Stimulated activated CD8-positive, alpha-beta memory T cell treated with anti-CD3 and anti-CD28 coated beads, Interleukin-7, amount 100 ng/mL, for 48 hours (primary cell): ENCODE measurements at places on chromosomes 16 and 17.

- no peak for DNase-seq
Observed at GRCh38 chr16:9225527-9226316, 134.3 kb downstream of the HAPSTR1 start.

DNA sequence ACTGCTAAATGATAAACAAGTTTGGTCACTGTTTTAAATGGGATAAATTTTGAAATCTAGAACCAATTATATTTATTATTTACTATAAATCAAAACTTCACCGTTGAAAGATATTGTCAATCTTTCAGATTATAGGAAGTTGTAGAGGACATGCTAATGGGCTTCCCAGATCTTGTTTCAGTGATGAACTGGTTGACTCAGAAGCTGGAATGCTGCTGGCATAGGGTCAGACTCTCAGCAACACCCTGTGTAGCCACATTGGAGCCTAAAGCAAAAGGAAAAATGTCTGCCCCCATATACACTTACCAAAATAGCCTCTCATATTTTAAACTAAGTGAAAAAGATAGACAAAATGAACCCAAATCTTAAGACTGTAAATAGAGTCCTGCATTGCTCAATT, 916.9 kb upstream of the SOX9 start:
- DNase-seq = no peak

- no peak for DNase-seq
Observed at GRCh38 chr16:85833219-85833920, 33.9 kb downstream of the COX4I1 start.

DNA sequence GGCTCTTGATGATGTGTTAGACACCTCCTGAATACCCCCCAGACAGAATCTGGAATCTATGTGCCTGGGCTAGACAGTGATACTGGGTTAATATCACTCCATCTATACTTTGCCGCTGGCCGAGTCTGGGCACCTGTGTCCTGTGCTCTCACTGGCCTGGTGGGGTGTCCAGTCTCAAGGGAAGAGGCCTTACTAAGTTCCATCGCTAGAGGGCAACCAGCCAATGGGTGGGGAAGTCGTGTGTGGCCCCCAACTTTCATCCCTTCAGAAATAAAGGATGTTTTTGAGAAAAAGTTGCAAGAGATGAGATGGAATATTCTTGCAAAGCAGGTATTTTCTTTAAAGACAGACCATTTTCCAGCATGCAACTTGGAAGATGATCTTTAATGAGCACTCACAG, 1.6 kb upstream of the GLP2R start:
- DNase-seq = no peak

DNA sequence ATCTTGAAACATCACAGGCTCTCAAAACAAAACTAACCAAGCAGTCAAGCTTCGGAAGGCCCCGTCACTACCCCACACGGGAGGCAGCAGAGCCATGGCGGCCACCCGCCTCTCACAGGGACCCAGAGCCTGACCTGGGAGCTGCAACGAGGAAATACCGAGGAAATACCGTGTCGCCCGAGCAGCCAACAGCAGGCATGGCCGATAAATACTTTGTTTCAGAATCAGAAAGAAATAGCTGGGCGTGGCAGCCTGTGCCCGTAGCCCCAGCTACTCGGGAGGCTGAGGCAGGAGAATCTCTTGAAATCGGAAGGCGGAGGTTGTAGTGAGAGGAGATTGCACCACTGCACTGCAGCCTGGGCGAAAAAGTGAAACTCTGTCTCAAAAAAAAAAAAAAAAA, 6.9 kb downstream of the LMF1 start:
- DNase-seq = no peak

DNA sequence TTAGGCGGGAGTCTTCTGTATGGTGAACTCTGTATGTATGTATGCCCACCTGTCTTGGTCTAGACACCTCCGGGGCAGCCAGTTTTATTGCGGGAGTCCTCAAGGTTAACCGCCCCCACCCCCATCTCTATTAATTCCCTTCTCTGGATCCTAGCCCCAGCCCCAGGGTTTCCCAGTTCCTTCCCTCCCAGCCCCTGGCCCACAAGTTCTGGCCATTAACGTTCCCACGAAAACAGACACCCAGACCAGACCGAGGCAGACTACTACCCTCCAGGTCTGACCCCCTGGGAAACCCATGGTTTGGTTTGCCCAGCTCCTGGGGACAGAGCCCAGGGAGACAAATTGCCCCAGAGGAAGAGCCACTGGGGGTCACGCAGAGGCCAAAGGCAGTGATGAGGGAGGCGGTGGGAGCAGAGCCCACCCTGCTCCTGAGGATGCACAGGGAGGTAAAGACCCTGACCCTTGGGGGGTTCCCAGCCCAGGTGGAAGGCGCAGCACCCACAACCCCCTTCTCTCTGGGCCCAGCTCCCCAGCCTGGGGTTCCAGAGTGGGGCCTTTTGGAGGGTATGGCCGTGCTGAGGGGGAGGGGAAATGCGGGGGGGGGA, 8.5 kb downstream of the TBKBP1 start:
- no peak for DNase-seq

DNA sequence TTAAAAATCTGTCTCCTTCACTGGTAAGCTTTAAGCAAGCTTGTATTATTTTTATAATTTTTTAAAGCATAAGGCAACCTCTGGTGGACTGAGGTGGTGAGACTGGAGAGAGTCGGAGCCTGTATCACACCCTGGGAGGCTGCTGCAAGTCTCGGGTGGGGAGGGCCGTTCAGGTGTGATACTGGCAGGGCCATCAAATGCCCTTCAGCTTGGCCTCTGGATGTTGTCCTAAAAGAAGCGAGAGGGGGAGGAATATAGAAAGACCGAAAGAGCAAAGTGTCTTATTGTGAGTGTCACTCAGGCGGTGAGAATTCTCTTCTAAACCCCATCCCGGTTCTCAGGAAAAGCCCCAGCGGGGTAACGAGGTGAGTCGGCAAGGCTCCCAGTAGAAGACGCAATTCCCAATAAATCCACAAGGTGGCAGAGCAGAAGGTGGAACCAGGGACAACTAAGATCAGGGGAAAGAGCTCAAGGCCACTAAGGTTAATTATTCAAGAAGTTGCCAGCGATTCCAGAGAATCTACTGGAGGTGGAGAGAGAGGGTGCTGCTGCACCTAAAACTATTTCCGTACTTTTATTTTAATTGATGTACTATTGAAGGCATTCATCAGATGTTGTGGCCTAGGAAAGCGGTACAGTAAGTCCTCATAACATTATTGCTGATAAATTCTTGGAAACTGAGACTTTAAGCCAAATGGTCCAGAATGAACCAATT, 14.1 kb downstream of the C17orf67 start:
- peak; percentile 30 for DNase-seq

- no peak for DNase-seq
Observed at GRCh38 chr16:31356566-31357323, 1.8 kb downstream of the ITGAX start.

DNA sequence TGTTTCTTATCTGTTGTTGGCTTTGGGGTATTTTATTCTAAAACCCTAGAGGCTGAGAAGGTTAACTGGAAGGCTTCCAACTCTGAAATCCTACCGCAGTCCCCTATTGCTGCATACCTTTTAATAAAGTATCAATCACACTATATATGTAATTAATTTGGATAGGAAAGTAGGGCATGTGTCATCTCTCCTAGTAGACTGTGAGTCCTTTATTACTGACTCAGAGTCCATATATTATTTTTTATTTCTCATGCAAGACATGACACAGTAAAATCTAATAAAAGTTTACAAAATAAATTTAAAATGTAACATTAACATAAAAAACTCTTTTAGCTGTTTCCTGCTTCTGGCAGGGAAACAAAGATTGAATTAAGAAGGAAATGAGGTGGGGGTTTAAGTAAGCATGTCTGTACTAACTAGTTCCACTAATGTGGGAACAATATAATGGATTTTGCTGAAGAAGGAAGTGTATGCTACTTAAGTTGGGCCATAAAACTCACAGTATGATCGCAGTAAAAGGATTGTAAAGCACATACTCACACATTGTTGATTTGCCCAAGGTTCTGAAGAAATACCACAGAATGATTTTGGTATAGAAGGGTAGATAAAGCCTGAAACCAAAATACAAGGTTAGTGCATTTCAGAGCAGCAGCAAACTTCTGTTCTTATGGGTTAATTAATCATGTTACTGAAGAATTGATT, 97.6 kb upstream of the HLF start:
- no peak for DNase-seq

GRCh38 chr16:66996983-66997358, 8.6 kb downstream of the CES4A start:
- no peak for DNase-seq

DNA sequence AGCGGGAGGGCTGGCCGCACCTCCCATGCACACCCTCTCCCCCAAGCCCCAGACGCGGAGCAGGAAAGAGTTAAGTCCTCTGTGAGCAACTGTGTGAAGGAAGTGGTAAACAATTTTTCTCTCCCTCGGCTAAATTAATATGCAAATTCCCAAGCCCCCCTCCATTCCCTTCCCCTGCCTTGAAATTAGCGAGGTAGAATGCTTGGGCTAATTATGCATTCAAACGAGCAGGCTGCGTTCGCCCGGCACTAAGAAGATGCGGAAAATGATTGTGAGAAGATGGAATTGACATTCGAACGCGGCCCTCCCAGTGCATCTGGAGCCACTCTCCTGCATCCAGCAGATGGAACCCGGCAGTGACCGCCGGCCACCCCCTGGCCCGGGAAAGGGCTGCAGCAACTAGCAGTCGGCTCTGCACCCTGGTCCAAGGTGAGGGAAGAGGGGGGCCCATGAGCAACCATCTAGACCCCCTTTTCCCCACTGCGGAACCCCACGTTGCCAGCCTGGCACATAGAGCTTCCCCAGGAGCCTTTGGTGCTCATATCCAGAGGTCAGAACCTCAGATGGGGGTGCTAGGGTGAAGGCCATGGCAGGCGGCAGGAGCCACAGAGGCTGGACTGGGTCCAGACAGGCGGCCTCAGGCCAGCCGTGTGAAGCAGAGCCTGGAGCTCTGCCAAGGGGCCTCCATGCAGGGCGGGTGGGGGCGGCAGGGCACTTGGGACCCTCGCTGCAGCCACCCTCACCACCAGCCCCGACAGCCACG, 49.1 kb upstream of the ACSF3 start:
- DNase-seq = no peak

DNA sequence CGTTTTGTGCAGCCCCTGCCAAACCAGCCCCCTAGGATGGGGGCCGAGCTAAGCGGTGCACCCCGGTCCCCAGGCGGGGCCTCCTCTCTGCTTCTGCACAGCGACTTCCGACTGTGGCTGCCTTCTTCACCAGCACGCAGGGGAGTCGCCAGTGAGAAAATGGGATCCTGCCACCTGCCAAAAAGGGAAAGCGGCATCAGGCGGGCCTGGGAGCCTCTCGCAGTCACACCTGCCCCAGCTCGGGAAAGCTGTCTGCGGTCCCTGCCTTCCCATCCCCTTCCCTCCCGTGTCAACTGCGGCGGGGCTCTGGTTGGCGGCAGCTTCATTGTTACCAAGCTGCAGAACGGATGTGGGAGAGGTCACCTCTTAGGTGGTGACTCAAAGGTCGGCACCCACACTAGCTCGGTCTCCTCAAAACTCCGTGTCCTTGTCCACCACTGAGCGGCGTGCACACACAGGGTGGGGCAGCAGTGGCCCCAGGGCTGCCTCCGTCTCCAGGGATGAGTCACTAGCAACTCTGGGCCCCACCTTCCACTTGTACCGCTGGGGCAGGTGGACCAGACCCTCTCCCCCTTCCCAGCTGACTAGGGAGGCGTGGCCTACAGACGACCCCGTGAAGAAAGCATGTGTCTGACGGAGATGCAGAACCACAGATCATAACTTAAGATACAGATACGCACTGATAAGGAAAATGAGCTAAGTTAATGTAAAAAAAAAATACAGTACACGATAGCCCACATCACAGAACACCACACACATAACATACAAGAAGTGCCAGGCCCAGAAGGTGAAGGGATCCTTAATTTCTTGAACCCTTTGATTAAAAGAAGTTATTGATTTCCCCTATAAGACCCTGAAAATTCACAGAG, 1.5 kb upstream of the PCYT2 start:
- no peak for DNase-seq

DNA sequence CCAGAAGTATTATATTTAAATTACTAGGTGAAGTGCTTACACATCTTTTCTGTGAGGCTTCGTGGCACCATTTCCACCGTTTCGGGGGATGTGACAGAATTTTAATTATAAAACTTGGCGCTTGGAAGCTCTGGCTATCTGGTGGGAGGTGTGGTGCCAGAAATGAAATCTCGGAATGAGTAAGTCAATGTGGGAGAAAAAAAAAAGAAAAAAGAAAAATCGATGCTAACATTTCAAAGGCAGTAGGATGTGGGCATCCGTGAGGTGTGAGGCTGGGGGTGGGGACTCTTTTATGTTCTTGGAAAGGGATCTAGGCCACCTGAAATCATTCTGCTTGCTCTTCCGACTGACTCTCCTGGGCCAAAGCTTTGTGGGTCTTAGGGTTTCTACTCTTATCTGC, 21.9 kb downstream of the CPPED1 start:
- DNase-seq = no peak

GRCh38 chr17:36544044-36544306, 744 bp upstream of the GGNBP2 start:
- no peak for DNase-seq

- no peak for DNase-seq
Observed at GRCh38 chr16:74716355-74716754, 15.7 kb upstream of the MLKL start.

- no peak for DNase-seq
Observed at GRCh38 chr16:25431472-25431871, 173.8 kb upstream of the ZKSCAN2 start.

- no peak for DNase-seq
Observed at GRCh38 chr16:19696328-19696727, 21.7 kb downstream of the KNOP1 start.

- DNase-seq = no peak
Observed at GRCh38 chr17:61389670-61390478, 9.8 kb upstream of the TBX2 start.

DNA sequence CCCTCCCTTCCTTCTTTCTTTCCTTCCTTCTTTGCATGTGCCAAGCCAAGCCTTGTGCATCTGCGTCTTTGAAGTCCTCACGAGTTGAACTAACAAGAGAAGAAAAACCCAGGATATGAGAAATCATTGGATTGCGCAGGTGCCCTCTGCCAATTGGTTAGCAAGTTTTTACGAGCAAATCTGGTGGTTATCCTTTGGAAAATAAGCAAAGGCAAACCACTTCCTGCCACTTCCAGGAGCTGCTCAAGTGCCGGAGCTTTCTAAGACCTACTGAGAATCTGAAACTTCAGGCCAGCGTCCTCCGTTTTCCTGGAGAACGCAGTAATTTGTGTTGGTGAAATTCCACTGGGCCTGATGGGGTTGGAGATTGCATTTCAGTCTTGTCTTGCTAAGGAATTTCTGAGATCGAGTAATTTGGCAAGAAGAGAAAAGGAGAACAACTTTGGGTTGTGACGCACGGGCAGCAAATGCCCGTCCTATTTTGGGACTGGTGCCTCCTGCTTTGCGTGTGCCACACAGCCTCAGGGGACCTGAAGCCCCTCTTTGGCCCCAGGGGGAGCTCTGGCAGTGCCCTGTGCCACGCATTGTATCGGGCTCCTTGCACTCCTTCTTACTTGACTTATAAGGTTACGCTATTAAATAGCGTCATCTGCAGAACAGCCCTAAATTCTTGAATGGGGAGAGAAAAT, 56.4 kb downstream of the CMIP start:
- no peak for DNase-seq

- DNase-seq = peak; percentile 7
Observed at GRCh38 chr17:16352667-16353316, 477 bp downstream of the CENPV start.

GRCh38 chr16:70711211-70712031, 25.6 kb upstream of the MTSS2 start:
- DNase-seq = no peak
